ENCODE measurements at places on chromosomes 1 and 21.
A peak's percentile ranks its signal among the peaks of the same experiment; 100 is the strongest.

DNA sequence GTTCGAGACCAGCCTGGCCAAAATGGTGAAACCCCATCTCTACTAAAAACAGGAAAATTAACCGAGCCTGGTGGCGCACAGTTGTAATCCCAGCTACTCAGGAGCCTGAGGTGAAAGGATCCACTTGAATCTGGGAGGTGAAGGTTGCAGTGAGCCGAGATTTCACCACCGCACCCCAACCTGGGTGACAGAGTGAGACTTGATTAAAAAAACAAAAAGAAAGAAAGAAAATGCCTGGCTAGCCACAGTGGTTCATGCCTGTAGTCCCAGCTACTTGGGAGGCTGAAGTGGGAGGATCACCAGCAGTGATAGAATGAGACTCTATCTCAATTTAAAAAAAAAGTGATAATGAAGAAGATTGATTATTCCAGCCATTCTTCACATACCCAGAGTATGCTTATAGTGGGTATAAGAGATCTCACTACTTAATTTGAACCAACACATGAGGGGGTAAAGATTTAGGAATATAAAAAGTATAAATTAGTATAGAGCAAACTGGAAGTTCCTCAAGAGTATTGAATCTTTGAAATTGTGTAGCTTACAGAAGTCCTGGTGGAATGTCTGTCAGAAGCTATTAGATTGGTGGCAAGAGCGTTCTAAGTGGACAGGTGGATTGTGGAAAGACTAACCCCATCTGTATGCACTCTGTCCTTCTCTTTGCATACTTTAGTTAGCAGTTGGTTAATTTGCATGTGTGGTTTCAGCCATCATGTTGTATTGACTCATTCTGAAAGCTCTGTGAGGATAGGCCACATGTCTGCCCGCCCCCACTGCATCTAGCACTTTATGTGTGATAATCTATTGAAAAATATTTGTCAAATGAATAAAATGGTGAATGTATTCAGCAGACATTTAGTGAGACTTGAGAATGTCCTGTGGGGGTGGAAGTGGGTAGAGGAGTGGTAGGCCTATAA lies 25.0 kb downstream of the RLF start:
- no peak for DNase-seq

GRCh38 chr1:33050221-33051076 lies 13.8 kb upstream of the AK2 start:
- DNase-seq = peak; percentile 64

DNA sequence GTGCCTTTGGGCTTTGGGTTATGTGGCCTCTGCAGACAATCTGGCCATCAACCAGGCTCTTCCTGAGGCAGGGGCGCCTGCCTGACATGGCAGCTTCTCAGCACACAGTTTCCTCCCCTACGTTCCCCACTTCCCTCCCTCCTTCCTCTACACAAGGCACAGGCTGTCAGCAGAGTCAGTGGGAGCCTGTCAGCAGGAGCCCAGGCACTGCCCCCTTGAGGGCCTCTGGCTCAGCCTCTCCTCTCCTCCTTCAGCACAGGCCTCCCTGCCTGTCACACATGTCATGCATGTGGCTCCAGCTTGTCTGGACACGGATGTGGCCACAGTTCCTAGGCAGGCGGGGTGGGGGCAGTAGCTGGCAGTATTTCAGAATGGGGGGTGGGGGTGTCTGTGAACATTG lies 52.2 kb upstream of the ARTN start:
- peak; percentile 92 for DNase-seq

GRCh38 chr1:8318436-8318835 lies 522 bp downstream of the SLC45A1 start:
- no peak for DNase-seq

- no peak for DNase-seq
These were observed 409.3 kb upstream of the RUNX1 start for GRCh38 chr21:35458405-35458804.

DNA sequence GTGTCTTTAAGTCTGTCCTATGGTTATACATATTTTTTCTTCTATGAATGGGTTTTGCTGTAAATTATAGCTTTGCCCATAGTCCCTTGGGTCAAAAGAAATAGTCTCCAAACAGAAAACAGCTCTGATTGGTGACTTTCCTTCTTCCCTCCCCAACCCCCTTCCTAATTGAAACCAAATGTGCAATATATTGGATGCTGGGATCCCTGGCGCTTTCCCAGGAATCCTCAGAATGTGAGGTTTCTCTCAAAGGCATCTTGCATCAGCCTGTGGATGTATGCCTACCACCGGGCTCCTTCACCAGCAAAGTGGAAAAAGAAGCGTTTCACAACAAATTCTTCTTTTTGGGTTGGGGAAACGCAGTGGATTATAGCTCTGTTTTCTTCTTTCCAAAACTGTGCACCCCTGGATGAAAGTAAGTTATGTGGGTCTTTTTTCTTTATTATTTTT lies at the start of gene DDR2:
DDR2 (plus strand) TSS at position 248 of the 450 bp plus-strand sequence. CDS start 86,600 bp downstream, outside the sequence.
- DNase-seq = no peak

GRCh38 chr1:232431748-232432147 lies 198.2 kb downstream of the SIPA1L2 start:
- no peak for DNase-seq

DNA sequence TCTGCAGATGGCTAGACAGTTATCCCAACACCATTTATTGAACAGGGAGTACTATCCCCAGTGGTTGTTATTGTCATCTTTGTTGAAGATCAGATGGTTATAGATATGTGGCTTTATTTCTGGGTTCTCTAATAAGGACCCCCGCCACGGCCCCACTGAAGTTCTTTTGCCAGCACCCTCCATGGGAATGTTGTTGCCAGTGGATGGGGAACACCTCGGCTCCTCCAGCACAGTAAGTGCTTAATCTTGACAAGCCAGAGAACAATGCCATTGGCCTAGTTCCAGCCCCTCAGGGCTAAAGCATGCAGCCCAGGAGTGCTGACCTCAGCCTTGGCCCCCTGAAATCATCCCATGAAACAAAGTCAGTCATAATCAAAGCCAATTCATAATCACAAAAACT lies 337.6 kb downstream of the AGBL4 start:
- DNase-seq = no peak

- DNase-seq = no peak
These were observed 5.2 kb upstream of the ZNF678 start for GRCh38 chr1:227557962-227558725.

DNA sequence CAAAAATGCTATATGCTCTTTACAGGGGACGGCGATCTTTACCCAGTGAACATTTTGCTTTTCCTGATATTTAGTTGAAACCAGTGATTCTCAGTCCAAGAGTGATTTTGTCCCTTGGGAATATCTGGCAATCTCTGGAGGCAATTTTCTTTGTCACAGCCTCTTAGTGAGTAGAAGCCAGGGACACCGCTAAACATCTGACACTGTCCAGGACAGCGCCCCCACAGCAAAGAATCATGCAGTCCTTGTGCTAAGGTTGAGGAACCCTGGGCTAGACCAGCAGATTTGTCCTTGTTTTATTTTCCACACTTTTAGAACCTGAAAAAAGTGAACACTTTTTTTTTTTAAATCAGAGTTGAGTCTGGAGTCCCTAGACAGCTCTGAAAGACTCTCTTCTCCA lies 13.1 kb downstream of the EVA1C start:
- DNase-seq = no peak

DNA sequence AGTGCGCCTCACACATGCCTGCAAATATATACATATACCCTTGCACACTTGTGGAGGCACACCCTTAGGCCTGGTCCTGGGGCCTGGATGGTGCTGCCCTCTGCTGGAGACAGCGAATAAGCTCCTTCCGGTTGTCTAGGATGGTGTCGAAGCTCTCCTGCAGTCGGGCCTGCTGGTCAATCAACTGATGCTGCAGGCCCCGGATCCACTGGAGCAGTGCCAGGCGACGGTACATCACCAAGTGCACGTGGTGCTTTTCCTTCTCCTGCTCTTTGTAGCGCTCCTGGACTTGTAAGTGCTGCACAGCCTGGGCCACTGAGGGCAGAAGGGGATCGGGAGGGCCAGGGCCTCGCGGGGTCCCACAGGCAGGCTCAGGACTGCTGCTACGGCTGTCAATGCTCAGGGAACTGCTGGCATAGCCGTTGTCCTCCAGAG lies 3.1 kb downstream of the C1orf216 start:
- peak; percentile 73 for DNase-seq

DNA sequence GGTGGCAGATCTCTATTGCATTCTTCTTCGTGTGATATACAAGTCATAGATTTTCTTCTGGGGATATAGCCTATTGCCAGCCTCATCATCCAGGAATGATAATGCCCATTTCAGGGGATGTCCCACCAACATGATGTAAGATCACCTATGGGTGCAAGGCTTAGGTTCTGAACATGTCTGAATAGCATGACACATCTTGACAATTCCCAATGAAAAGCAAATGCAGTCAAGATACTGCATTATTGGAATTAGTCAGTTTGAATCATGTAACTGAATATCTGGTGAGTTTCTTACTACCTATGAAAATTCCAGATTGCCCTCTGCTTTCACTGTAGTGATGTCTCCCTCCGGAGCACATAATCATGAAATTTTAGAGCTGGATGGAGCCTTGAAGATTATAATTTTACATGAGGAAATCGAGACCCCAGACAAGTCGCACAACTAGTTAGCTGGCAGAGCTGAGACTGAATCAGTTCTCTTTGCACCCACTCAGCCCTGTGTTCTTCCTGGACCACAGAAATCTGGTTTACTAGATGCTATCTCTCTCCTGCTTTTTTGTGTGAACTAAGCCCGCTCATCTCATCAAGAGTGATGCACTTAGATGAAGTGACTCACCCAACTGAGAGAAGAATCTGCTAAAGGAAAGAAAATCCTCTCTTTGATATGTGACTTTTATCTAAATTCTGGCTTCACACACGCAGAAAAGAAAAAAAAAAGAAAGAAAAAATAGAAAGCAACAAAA lies 65.0 kb downstream of the WDR64 start:
- DNase-seq = no peak

DNA sequence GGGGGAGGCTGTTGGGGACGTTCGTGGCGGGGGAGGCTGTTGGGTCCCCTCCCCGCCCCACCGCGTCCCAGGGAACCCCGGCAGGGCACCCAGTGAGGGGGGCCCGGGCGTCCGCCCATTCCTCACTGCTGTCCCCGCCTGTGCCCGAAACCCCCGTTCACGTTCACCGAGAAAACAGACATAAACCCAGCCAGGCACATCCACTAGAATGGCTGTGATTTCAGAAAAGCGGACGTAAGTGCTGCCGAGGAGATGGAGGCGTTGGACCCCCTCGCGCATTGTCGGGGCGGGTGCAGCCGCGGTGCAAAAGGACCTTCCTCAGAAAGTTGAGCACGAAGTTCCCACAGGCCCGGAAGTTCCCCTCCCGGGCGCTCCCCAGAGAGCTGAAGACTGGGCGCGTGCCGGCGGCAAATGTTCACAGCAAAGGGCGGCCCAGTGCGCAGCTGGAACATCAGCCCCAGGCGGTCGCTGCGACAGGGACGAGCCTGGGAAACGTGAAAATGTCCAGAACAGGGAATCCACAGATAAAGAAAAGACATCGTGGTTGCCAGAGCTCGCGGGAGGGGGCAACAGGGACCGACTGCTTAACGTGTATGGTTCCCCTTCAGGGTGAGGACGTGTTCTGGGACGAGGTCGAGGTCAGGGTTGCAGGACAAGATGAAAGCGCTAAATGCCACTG lies 18.5 kb upstream of the SAMD11 start:
- DNase-seq = peak; percentile 62

DNA sequence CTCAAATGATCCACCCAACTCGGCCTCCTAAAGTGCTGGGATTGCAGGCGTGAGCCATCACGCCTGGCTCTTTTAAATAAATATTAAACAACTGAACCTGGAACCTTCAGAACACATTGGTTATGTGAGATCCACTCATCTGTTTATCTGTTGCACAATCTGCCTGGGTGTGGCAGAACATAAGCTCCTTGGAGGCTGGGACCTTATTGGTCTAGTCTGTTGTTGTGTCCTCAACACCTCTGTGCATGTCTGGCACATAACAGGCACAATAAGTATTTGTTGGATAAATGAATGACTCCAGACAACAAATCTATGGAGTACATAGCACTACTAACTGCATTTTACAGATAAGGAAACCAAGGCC lies 4.1 kb upstream of the NBL1 start:
- DNase-seq = no peak

DNA sequence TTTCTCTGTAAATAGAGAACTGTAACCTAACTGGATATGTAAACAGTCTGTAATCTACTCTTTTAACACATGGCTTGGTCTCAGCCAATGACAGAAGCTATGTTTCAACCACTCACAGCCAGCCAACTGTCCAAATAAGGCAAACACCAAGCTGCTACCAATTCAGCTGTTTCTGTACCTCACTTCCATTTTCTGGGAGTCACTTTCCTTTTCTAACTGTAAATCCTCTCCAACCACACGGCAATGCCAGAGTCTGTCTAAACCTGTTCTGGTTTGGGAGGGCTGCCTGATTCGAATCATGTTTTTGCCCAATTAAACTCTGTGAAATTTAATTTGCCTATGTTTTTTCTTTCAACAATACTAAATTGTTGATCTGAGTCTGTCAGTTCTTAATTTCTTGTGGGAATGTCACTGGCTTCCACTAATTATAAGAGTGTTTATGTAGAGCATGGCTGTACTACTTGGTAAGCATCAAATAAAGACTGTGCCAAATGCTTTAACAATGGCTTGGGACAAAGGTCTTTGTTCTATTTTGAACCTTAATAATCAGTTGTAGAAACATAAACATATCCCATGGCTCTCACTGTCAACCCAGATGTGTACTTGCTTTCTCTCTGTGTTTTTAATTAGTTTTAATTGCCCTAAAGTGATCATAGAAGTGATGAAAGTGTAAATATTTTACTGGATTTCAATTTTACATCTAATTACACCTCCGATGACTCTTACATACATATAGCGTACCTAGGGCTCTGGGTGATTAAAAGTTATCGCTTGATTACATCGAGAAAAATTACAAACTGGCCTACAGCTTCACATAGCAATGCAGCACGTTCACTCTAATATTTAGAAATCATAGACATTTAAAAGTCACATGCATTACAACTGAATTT lies 1144.6 kb upstream of the TMPRSS15 start:
- no peak for DNase-seq

- no peak for DNase-seq
These were observed 414.6 kb upstream of the PTBP2 start for GRCh38 chr1:96306809-96307560.

- DNase-seq = peak; percentile 73
These were observed 110.4 kb downstream of the SYT2 start for GRCh38 chr1:202599669-202600431.

DNA sequence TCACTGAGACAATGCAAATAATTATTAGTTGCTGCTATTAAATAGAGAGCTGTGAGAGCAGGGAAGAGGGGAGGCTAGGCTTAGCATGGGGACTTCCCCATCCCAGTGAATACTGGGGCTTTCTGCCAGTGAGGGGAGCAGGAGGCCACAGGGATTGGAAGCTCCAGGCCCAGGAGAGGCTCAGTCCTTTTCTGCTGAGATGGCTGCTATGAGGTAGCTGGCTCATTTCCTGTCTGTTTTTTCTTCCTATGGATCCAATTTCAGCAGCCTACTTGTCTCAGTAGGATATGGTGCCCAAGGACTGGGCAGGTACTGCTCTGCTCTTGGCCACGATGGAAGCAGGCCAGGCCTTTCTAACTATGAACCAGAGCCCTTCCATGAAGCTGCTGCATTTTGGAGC lies 10.0 kb downstream of the STMN1 start:
- peak; percentile 19 for DNase-seq
